Left renal cortex interstitium (tissue), 4 donors: ENCODE measurements at places on chromosomes 11 and 22. TPM values are rescaled to one million over a fixed set of nuclear protein-coding genes. Genes with fewer than 3 reads are reported as not detected.

GRCh38 chr11:10385696-10386095 lies 69.4 kb upstream of the AMPD3 start:
- DNase-seq, result no peak

Gene GLYAT
- 157 TPM for polyA plus RNA-seq

DNA sequence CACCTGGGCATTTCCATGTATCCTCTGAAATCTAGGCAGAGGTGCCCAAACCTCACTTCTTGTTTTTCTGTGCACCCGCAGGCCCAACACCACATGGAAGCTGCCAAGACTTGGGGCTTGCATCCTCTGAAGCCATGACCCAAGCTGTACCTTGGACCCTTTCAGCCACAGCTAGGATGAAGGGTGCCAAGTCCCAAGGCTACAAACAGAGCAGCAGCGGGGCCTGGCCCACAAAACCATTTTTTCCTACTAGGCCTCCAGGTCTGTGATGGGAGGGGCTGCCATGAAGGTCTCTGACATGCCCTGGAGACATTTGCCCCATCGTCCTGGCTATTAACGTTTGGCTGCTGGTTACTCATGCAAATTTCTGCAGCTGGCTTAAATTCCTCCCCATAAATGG lies 20.4 kb upstream of the EIF4G2 start:
- DNase-seq, result no peak

Gene PAMR1
- 8.2 TPM for polyA plus RNA-seq

DNA sequence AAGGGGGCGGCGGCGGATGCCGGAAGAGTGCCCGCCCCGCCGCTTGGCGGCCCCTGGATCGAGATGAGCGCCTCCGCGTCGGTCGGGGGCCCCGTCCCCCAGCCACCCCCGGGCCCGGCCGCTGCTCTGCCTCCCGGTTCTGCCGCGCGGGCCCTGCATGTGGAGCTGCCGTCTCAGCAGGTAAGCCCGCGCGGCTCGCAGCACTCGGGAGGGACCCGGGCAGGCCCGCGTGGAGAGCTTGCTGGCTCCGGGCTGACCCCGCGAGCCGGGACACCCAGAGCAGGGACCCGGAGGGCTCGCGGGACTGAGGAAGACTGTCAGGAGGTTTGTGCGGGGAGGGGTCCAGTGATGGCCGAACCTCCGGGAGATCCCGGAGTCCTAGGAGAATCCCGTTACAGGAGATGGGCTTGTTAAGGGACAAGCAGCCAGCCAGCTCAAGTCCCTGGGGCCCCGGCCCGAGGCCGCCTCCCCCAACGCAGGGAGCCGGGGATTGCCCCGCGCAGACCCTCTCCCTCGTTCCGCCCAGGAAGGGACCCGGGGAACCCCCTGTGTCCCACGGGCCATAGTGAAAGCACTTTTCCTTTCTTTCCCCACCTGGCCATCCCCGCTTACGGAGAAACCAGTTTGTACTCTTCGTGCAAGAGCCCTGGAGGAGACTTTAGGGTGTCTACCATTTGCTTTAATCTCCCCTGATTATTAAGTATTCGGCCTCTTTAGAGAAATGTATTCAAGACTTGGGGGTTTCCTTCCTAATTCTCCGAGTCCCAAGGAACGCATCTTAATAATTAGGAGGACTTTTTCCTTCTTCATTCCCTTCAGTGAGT lies 547 bp downstream of the UVRAG start:
- DNase-seq, result no peak

Gene SCGB1C1
- polyA plus RNA-seq, result 0.44 TPM

Gene SESN3
- polyA plus RNA-seq, result 71.4 TPM

- no peak for DNase-seq
Observed at GRCh38 chr11:34275486-34275885, 82.3 kb downstream of the ABTB2 start.

GRCh38 chr11:88849368-88849767 lies 216.4 kb downstream of the GRM5 start:
- DNase-seq, result no peak

- DNase-seq, result no peak
Observed at GRCh38 chr11:27532652-27533325, 26.2 kb upstream of the LIN7C start.

Gene XKR3
- polyA plus RNA-seq, result not detected

Gene EIF1AD
- 32.7 TPM for polyA plus RNA-seq

Gene KRTAP5-10
- 0.39 TPM for polyA plus RNA-seq

GRCh38 chr11:70503468-70504221 lies 105.3 kb downstream of the CTTN start:
- no peak for DNase-seq

DNA sequence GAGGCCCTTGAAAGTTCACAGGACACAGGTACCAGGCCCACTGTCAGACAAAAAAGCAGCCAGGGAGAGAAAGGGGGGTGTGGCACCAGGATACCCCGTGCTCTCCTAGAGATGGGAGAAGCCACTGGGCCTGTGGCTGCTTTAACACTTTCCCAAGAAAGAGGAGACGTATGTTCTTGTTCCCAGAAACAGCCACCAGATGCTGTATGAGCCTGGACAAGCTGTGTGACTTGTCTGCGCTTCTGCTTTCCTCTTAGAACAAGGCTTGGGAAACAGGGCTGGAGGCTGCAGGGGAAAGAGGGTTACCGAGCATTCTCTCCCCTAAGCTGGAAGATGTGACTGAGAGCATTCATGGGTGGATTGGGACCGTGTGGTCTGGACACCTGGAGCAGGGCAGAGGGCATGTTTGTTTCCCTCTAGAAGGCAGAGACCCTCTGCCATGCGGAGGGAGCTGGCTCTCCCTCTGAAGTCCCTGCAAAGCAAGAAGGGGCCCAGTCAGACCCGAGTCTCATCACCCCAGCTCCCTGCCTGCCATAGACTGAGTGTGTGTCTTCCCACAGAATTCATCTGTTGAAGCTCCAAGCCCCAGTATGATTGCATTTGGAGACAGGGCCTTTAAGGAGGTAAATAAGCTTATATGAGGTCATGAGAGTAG lies 74.1 kb downstream of the TRIM29 start:
- DNase-seq, result no peak

Gene RNF121
- 43.9 TPM for polyA plus RNA-seq

Gene ANKK1
- 0.17 TPM for polyA plus RNA-seq

- no peak for DNase-seq
Observed at GRCh38 chr22:26199665-26200064, 30.4 kb downstream of the SEZ6L start.

GRCh38 chr22:20992456-20993303 lies 9.2 kb downstream of the THAP7 start:
- DNase-seq, result no peak

Gene TRIM51
- not detected for polyA plus RNA-seq

- DNase-seq, result no peak
Observed at GRCh38 chr11:7528514-7529049, 14.8 kb downstream of the PPFIBP2 start.

Gene THOC5
- polyA plus RNA-seq, result 39.2 TPM

GRCh38 chr22:30328466-30329049 lies 1.8 kb upstream of the TBC1D10A start:
- no peak for DNase-seq

- no peak for DNase-seq
Observed at GRCh38 chr11:24407733-24408132, 89.1 kb upstream of the LUZP2 start.

GRCh38 chr11:123736769-123737168 lies 4.7 kb downstream of the ZNF202 start:
- no peak for DNase-seq

GRCh38 chr11:58286249-58286648 lies 18.2 kb upstream of the OR10W1 start:
- no peak for DNase-seq

- no peak for DNase-seq
Observed at GRCh38 chr11:1128311-1129142, 29.2 kb upstream of the MUC5AC start.

- DNase-seq, result no peak
Observed at GRCh38 chr22:17101475-17102296, 16.9 kb downstream of the IL17RA start.

GRCh38 chr11:81070948-81071347 lies 1630.1 kb upstream of the TENM4 start:
- DNase-seq, result no peak

GRCh38 chr11:62245271-62245753 lies 3.3 kb downstream of the SCGB1D2 start:
- DNase-seq, result peak; percentile 57

- no peak for DNase-seq
Observed at GRCh38 chr22:19912271-19912999, 29.1 kb upstream of the COMT start.

- no peak for DNase-seq
Observed at GRCh38 chr11:1228101-1228821, 5.4 kb downstream of the MUC5B start.

GRCh38 chr11:6900327-6900999 lies 8.2 kb upstream of the OR2D2 start:
- no peak for DNase-seq

GRCh38 chr22:49527611-49528419 lies 299.9 kb downstream of the BRD1 start:
- DNase-seq, result no peak

DNA sequence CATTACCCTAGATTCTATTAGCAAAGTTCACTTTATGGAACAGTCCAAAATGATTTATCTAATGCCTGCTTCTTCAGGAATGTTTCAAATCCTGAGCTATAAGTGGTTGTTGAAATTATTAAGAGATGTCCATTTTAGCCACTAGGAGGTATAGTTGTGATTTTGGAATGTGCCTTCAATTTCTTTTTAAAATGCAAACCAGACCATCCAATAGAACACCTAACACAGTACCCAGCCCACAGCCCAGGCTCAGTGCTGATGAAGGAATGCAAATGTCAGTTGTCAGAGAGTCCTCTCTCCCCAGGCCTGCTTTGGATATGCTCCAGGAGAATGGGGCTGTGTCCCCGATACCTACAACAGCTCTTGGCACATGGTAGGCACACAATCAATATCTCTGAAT lies 85.8 kb upstream of the E2F8 start:
- no peak for DNase-seq

- no peak for DNase-seq
Observed at GRCh38 chr11:111777094-111778046, 11.2 kb upstream of the PPP2R1B start.

- DNase-seq, result no peak
Observed at GRCh38 chr11:46247659-46248058, 29.8 kb upstream of the CREB3L1 start.

Gene MS4A5
- not detected for polyA plus RNA-seq

- DNase-seq, result no peak
Observed at GRCh38 chr11:128458321-128458720, 129.0 kb downstream of the ETS1 start.

Gene HORMAD2
- polyA plus RNA-seq, result not detected

Gene OR10G4
- not detected for polyA plus RNA-seq

Gene GSTT2B
- polyA plus RNA-seq, result 23.8 TPM

Gene OR6A2
- polyA plus RNA-seq, result 0.03 TPM

GRCh38 chr11:133443206-133443747 lies 89.0 kb downstream of the OPCML start:
- DNase-seq, result no peak

DNA sequence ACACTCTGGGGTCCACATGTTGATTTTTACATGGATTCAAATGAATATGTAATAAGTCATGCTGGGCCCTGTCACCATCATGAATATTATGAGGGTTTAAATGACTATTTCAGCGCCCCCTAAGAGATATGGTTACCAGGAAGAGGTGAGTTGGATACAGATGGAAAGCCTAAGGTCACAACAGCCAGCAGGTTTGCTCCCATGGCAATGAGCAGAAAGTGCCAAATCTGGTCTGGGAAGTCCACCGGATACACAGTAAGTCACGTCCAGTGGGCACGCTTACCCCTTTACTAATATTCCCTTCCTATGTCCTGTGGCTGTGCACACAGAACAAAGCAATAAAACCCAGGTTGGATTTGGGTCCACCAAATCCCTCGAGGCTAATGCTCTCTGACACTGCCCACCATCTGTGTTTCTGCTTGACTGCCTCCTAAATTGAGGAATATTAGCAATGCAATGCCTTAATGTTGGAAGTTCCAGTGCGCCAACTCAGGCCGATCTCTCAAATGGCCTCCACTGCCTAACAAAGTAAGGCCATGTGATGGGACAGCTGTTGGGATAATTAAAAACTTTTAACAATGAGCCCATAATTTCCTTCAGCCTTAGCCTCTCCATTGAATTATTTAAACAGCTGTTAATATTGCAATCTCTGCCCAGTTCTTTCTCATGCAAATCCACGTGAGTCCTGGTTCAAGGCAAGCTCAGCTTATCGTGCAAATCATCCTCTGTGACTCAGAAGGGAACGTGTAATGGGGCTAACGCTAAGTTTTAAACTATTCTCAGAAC lies 97.6 kb downstream of the SLC1A2 start:
- no peak for DNase-seq

Gene IL17RA
- 4.6 TPM for polyA plus RNA-seq

GRCh38 chr11:123137431-123138224 lies 57.4 kb downstream of the CLMP start:
- peak; percentile 73 for DNase-seq

Gene NTM
- 51.8 TPM for polyA plus RNA-seq

GRCh38 chr11:113496026-113496651 lies 20.9 kb upstream of the DRD2 start:
- no peak for DNase-seq

Gene TRPM5
- polyA plus RNA-seq, result 1.7 TPM

Gene VSIG10L2
- polyA plus RNA-seq, result not detected

- no peak for DNase-seq
Observed at GRCh38 chr11:81573367-81573766, 1160.3 kb downstream of the FAM181B start.

Gene HEPHL1
- polyA plus RNA-seq, result not detected
